Stimulated activated CD4-positive, alpha-beta T cell treated with anti-CD3 and anti-CD28 coated beads, Interleukin-1b, Interleukin-23, amount 100 ng/mL, for 24 hours (primary cell): ENCODE measurements at places on chromosomes 1 and 21.

DNA sequence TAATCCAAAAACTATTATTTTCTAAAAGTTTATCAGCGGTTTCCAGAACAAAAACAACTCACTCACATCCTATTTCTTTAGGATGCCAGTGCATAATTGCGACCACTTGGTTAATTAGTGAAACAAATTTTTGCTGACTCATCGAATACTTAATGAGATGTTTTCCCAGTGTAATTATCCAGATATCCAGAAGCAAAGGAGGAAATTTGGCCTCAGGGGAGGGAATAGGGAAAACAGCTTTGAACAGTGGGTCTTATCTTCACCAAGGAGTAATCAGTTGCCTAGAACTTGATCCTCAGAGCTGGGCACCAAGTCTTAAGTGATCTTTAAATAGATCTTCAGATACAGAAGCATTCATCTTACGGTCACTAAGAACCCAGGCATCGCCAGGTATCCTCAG is 24.3 kb downstream of the STYXL2 start:
- no peak for DNase-seq

GRCh38 chr1:159869607-159870006 is 7.2 kb upstream of the VSIG8 start:
- DNase-seq = no peak

- DNase-seq = no peak
Measured at GRCh38 chr1:12810691-12811408, 19.7 kb downstream of the PRAMEF1 start.

- DNase-seq = no peak
Measured at GRCh38 chr21:41712730-41713129, 54.1 kb downstream of the RIPK4 start.

GRCh38 chr1:83500987-83501591 is 497.8 kb downstream of the TTLL7 start:
- DNase-seq = no peak

DNA sequence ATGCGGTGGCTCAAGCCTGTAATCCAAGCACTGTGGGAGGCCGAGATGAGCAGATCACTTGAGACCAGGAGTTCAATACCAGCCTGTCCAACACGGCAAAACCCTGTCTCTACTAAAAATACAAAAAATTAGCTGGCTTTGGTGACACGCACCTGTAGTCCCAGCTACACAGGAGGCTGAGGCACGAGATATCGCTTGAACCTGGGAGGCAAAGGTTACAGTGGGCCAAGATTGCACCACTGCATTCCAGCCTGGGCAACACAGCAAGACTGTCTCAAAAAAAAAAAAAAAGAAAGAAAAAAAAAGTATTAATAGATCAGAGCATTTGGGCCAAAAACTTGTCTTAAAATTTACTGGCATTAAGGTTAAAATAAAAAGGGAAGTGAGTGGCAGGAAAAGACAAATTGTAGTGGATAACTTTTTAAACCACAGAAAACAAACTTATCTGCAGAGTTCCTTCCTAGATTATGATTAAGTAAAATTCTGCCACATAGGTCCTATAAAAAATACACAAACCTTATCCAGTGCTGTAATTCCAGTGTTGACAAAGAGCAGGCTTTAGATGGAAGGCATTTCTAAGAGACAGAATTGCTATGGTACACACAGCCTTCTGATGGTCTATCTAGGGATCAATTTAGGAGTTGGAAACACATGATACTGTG is 53.3 kb downstream of the EIF4G3 start:
- DNase-seq = no peak

GRCh38 chr1:159817276-159818041 is 9.2 kb upstream of the SLAMF8 start:
- DNase-seq = no peak

DNA sequence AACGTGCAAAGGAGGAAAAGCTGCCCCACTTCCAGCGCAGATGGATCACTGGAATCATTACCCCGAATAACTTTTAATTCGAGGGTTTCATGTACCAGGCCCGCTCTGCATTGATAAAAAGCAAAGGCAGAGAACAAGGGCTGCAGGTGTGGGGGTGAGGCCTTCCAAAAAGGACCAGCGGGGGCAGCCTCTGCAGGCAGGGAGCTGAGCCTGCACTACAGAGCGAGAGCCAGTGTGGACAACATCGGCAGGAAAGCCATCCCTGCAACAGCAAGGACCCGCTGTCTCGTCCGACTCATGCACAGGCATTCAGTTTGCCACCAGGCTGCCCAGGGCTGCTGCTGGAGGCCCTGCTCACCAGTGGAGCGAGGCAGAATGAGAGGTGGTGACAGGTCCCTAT is 27.1 kb upstream of the AJAP1 start:
- DNase-seq = no peak

- DNase-seq = no peak
Measured at GRCh38 chr1:234600418-234601281, 9.3 kb downstream of the IRF2BP2 start.

- no peak for DNase-seq
Measured at GRCh38 chr1:45023663-45024062, 11.6 kb downstream of the UROD start.

GRCh38 chr1:110690709-110691365 is 16.1 kb upstream of the KCNA3 start:
- no peak for DNase-seq
